ENCODE measurements at places on chromosomes 2 and 18.

GRCh38 chr2:223155956-223156355 lies 104.0 kb downstream of the KCNE4 start:
- no peak for DNase-seq

- no peak for DNase-seq
These were observed 2.8 kb upstream of the BUB1 start for GRCh38 chr2:110680709-110681108.

DNA sequence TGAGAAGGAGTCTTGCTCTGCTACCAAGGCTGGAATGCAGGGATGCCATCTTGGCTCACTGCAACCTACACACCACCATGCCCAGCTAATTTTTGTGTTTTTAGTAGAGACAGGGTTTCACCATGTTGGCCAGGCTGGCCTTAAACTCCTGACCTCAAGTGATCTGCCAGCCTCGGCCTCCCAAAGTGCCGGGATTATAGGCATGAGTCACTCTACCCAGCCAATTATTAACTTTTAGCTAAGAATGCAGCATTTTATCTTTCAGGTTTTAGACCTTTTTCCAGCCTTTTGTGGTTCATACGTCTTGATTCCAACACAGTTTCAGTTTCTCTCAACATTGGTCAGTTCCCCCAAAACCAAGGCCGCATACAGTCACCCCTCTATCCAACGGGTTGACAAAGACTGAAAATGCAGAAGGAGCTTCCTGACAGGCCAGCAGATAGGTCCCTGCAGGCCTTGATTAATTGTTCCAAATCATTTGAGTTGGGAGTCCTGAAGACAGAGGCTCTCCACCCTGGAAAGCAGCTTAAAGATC lies 262.2 kb upstream of the KLHL29 start:
- no peak for DNase-seq

GRCh38 chr2:237998530-237998929 lies 31.7 kb downstream of the UBE2F start:
- peak; percentile 75 for DNase-seq

- DNase-seq, result no peak
These were observed 65.3 kb downstream of the MREG start for GRCh38 chr2:215948051-215948450.

DNA sequence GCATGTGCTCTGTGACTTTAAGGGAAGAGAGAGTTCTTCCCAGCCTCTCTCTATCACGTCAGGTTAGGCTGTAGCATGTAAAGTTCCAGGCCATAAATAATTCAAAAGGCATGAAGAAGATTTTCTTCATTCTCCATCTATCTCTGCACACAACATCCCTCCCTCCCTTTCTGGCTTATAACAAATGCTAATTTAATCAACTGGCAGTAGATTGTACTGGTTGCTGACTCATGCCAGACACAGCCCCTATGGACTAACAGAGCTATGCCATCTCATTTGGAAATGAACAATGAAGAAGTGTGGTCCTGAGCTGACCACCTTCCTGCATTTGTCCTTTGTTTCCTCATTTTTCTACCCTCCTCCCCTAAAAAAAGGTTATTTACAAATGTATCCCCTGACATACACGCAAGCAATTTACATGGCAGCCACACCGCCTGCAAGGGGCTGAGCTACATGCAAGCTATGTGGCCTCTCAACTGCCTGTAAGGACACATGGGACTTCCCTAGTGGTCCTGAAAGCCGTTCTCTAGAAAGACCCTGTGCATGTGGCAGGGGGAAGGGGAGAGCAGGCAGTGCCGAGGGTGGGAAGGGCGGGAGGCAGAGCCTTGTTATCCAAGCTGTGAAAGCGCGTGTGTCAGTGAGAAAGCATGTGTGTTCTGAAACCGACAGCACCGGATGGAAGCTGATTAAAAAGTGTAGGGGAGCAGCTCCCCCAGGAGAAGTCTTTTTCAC lies 90.9 kb upstream of the KLF7 start:
- DNase-seq, result no peak

GRCh38 chr18:12838178-12838634 lies 45.8 kb downstream of the PTPN2 start:
- no peak for DNase-seq

DNA sequence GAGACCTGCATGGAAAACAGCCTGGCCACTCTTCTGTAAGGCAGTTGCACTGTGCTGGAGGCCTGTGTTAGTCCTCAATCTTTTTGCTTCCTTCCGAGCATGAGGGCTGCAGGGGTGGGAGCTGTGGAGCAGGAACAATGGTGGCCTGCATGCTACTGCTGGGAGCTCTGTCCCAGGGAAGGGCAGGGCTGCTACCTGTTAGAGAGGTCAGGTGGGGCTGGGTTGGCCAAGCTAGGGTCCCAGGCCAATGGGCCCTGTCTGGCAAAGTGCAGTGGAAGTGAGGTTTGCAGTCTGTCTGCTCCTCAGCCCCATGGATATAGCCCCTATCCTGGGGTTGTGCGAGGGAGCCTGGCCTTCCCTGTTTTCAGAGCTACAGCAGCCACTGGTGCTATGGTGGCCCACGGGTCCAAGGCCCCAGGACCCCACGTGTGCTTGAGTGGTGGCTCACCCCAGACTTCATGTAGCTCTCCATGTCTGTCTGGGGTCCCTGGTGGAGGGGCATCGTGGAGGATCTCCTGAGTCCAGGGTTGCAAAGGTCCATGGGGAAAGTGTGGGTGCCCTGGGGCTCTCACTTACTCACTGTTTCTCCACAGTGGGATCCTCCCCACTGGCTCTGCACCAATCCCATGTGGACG lies 1212.6 kb upstream of the NXPH2 start:
- DNase-seq, result no peak

DNA sequence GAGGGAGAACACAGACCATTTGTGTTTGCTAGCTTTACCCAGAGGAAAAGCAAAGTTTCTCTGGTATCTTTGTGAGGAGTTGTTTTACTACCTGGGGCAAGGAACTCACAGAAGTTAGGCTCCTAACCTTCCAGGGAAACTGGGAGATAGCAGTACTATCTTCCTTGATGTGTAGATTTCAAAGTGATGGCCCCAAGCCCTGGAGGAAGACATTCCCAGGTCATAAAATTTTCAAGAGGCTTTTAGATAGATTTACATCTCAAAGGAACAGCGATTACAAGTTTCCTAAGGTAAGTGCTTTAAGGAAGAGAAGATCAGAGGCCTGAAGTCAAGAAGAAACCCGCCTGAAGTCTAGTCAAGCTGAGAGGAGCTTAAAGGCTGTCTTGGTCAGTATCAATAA lies 1187.8 kb upstream of the TMEFF2 start:
- DNase-seq, result no peak

GRCh38 chr2:125870264-125870663 lies 785.7 kb upstream of the GYPC start:
- no peak for DNase-seq

DNA sequence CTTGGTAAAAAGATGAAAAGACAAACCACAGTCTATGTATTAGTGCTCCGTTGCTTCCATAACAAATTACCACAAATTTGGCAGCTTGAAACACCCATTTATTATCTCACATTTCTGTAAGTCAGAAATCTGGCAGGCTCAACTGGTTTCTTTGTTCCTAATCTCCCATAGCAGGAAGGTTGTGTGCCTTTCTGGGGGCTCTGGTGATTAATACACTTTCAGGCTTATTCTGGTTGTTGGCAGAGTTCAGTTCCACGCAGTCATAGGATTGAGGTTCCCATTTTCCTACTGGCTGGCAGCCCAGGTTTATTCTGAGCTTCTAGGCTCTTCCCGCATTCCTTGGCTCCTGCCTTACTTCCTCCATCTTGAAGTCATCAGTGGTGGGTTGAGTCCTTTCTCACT lies 189.3 kb downstream of the ANAPC1 start:
- DNase-seq, result no peak

DNA sequence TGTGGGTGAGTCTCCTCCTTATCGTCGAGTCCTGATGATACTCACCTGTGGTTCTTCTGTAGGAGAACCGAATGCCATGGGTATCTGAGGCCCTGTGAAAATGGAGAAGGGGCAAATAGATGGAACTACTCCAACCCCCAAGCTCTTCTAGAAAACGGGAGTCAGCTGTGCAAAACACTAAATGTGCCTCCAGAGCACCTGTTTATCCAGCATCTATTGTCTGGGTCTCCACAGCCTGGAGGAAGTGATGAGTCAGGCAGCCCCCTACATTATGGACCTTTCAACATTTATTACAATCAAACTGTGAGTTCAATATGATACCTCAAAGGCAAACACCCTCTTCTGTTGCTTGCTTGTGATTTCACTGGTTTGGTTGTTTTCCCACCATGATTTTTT lies 9.8 kb upstream of the LRRFIP1 start:
- DNase-seq, result no peak

DNA sequence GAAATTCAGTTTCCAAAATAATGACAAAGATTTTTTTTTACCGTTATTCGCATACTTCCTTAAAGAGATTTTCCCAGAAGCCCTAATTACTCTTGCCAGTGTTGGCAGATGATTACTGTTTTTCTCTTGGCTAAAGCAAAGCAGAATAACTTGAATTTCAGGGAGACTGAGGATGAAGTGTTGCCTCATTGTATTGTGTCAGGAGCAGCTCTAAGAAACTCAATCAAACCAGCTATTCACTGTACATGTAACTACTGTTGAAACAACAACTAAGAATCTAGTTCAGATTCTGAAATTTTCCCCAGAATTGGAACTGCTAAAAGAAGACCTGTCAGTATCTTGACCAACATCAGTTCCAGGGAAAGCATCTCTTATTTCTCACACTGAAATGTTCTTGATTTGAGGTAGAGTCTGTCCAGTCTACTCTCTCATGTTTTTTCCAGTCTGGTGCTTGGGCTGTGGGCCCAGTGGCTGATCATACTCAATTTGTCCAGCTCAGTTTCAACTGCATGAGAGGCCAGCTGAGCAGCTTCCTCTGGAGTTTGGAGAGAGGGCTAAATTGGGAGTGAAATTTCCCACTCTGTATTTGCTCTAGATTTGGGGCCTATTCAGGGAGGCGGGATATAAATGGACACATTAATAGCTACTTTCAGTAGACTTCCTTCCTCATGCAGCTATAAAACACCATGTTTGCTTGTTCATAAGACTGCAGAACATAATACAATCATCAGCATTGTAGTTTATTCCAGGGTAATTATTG lies 78.5 kb downstream of the PPP1R1C start:
- DNase-seq, result no peak
